ENCODE measurements at places on chromosomes 2 and 18.

- DNase-seq, result no peak
Measured at GRCh38 chr2:182971820-182972547, 66.3 kb downstream of the NCKAP1 start.

GRCh38 chr18:8771930-8772329, 66.6 kb downstream of the MTCL1 start:
- peak; percentile 83 for DNase-seq

- DNase-seq, result no peak
Measured at GRCh38 chr2:155708071-155708470, 624.5 kb downstream of the NR4A2 start.

DNA sequence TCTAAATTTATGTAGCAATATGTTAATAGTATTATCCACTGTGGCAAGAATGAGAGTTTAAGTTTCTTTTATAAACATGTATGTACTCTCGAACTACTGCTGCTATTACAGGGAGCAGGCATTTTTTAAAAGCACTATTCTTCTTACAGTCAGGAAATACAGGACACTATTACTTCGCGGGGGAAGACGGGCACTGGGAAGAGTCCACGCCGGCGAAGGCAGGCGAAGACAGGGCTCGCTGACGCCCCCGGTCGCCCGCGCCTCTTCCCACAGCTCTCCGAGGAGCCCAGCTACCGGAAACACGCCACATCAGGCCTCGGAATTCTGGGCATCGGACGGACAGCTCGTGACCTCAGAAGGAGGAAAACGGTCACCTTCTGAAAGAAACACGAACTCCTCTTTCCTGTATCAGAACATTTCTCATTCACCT, 90.2 kb downstream of the FAM161A start:
- DNase-seq, result peak; percentile 64

DNA sequence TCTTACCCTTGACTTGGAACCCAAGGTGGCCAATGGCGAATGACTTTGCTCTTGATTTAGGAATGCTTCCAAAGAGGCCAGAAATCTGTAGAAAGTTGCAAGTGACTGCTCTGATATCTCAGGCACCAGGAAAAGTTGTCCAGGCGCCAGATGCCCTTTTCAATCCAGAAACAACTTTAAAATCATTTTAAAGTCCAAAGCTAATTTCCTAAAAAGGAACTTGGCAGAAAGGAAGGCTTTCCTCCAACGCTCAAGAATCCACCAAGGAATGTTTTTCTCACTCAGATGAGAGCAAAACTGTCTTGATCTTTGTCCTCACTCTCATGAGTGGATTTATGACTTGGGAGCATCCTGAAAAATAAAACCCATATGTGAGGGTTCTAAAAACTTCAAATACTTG, 5.3 kb downstream of the NGEF start:
- no peak for DNase-seq

- DNase-seq, result peak; percentile 8
Measured at GRCh38 chr18:61900504-61901281, 7.9 kb upstream of the RNF152 start.

DNA sequence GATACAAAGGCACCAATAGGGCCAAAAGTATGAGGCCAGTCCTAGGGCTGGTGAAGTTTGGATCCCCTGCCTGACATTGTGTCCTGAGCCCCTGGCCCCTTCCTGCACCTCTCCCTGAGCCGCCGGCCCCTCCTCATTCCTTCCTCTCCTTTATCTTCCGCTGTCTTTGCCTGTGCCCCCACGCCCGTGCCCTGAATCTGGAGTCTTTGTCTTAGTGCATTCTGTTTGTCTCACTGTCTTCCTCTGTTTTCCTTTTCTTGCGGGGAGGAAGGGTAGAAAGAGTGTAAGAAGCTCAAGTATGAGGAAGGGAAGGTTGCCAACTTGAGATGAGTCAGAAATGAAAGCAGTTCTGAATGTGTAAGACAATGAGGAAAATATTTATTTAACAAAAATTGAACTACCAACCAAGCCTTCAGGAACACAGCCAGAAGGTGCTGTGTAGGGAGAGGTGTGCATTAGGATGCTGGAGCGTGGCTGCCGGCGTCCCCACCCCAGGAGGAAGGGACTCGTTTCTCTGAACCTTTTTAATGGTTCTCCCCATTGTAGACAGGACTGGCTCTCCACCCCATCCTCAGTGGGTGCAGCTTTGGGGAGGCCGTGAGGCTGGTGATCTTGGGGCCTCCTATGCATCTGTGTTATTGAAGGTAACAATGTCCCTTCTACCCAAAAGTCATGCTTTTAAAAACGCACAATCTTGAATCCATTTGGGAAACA, 133.1 kb downstream of the NEDD4L start:
- DNase-seq, result no peak

DNA sequence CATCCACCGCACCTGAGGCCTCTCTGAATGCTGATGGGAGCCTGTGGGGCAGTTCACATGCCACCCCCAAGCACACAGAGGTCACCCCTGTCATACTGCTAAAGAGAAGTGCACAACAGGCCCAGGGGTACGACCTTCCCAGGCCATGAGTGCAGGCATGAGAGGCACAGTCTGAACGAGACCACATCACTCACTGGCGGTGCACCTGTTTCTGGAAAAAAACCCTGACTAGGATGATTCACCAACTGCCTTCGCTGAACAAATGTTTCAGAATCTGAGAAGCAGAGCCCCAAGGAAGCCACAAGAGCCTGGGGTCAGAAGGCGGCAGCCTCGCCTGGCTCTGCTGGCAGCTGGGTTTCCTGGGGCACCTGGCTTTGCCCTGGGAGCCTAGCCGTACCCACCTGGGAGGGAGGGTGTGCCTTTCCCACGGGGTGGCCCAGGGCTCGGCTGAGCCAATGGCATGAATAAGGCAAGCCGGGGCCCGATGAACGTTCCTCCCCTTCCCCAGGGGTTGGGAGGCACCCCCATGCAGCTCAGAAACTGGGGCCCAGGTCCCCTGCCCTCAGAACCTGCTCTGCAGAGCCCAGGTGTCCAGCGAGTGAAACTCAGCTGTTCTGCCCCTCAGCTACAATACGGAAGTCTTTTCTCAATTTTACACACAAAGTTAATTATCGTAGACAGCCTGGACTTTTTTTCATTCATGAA, 73.8 kb downstream of the HDAC4 start:
- peak; percentile 11 for DNase-seq

DNA sequence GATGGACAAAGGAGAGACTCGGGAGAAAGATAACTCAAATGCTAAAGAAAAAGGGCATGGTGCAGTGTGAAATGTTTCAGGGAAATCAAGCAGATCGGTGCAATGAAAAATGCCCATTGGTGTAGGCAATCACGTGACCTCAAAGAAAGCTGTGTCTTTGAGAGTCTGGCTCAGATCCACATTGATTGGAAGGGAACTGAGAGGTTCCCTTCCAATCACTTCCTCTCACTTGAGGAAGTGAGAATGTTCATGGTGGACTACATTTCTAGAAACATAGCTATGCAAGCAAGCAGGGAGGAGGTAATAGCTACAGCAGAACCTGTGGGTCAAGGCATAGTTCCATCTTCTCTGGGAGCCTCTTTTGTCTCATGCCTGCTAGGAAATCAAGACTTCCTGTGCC, 187.4 kb downstream of the LPIN1 start:
- DNase-seq, result no peak

GRCh38 chr2:126797622-126798275, 100.9 kb upstream of the TEX51 start:
- no peak for DNase-seq

GRCh38 chr18:3906116-3906750, 456.3 kb downstream of the TGIF1 start:
- no peak for DNase-seq

DNA sequence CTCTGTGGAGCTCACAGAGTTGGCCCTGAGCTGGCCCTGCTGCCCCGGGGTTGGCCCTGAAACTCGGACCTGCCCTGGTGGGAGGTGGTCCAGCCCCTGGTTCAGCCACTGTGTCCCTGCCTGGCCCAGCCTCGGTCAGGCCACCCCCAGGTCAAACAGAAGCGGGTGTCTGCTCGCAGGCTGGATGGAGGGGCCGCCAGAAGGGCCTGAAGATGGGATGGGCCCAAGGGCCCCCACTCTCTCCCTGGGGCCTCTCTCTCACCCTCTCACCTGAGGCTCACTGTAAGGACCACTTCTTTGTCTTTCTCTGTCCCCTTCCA, 25.1 kb upstream of the B3GNT7 start:
- DNase-seq, result no peak

DNA sequence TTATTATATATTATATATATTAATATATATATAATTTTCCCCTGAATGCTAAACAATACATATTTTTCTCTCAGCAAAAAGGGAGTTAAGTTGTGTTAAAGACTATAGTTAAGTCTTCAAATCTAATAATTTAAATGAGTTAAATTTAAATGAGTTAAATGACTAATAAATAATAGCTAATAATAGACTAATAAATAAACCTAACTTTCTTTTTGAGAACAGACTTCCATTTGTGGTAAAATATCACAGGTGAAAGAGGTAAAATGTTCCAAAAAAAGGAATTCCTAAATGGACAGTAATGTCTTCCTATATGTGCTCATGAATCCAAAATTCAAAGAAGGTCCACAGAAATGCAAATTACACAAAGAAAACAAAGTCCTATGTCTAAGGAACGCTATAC, 74.6 kb downstream of the SLC25A12 start:
- DNase-seq, result no peak

DNA sequence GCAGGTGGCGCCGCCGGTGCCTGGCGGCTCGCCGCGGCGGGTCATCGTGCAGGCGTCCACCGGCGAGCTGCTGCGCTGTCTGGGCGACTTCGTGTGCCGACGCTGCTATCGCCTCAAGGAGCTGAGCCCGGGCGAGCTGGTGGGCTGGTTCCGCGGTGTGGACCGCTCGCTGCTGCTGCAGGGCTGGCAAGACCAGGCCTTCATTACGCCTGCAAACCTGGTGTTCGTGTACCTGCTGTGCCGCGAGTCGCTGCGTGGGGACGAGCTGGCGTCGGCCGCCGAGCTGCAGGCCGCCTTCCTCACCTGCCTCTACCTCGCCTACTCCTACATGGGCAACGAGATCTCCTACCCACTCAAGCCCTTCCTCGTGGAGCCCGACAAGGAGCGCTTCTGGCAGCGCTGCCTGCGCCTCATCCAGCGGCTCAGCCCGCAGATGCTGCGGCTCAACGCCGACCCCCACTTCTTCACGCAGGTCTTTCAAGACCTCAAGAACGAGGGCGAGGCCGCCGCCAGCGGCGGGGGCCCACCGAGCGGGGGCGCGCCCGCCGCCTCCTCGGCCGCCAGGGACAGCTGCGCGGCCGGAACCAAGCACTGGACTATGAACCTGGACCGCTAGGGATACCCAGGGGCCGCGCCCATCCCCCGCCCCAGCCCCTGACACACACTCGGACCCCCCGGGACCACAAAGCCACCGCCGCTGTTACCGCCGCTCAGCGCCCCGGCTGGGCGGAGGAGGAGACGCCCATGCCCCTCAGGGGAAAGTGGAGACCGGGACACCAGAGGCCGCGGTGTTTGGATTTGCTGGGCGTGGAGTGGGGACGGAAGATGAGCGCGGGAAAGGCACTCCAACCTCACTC, 1.1 kb downstream of the CDK5R2 start:
- DNase-seq, result peak; percentile 39

DNA sequence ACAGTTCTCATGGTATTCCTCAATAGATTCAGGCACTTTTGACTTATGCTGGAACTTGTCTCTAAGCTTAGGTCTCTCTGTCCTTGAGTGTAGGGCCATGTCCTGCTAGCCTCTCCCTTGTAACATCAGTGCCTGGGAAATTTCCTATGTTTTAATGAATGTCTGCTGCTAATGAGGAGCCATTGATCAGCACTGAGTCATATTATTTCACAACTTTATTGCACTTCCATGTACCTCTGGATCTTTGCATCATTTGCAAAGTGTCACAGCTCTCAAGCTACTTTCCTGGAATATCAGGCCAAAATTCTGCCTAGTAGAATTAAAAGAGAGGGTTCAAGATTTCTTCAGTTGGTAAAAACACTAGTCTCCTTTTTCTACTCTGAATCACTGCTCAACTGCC, 102.5 kb downstream of the GAREM1 start:
- no peak for DNase-seq

GRCh38 chr2:173588931-173589369, 234.3 kb downstream of the CDCA7 start:
- no peak for DNase-seq

DNA sequence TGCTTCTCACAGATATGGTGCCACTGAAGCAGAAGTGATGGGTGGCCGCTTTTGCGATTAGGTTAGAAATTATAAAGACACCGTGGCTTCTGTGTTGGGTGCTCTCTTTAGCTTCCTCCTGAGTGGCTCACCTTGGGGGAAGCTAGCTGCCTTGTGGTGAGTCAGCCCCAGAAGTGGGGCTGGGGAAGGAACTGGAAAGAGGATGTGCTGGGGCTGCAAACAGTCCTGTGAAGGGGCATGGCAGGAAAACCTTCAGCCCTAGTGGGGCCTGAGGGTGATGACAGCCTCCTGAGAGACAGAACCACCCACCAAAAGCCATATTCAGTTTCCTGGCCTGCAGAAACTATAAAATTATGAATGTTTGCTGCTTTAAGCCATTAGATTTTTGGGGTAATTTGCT, 8.9 kb upstream of the ASB18 start:
- no peak for DNase-seq
